ENCODE measurements at places on chromosomes 13 and 19.

GRCh38 chr19:29785955-29786589, 25.7 kb upstream of the CCNE1 start:
- no peak for DNase-seq
- no peaks in the 10 kb centered on the region for H3K36me3 ChIP-seq
- H3K27ac ChIP-seq: no peak overlapping the region
- H3K4me3 ChIP-seq: no peak overlapping the region
- no peaks in the 10 kb centered on the region for H3K27me3 ChIP-seq

GRCh38 chr13:73272831-73273230, 214.0 kb downstream of the KLF5 start:
- no peak for DNase-seq
- H3K4me3 ChIP-seq: no peak overlapping the region
- no peak overlapping the region for H3K27ac ChIP-seq
- no peaks in the 10 kb centered on the region for H3K27me3 ChIP-seq
- H3K4me1 ChIP-seq: no peaks in the 10 kb centered on the region
- no peaks in the 10 kb centered on the region for H3K36me3 ChIP-seq

- no peak overlapping the region for H3K4me3 ChIP-seq
- no peak for DNase-seq
- no peaks in the 10 kb centered on the region for H3K36me3 ChIP-seq
Observed at GRCh38 chr19:50458396-50459066, 17.8 kb upstream of the EMC10 start.

DNA sequence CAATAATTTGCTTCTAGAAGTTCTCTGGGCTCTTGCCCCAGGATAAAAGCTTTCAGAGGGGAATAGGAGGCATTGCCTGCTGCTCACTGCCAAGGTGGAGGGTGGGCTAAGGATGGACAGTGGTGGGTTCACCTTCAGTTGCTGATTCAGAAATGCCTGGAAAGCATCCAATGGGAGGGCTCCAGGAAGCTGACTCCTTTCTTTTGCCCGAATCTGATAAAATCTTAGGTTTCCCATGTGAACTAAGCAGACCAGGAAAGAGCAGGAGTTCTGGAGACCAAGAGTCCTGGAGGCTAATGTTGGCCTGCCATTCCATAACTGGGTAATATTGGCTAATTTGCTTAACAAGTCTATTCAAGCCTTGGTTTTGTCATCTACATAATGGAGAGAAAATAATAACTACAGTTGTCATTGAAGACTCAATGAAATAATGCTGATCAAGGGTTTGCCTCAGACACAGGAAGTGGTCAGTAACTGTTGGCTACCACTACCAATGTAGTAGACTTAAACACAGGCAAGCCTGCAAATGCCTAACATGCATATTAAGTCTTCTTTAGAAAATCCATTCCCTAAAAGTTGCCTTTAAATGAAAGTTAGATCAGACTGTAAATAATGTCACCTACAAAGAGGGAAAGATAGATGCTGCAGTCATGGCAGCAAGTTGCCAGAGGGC, 528.4 kb upstream of the NBEA start:
- DNase-seq: no peak
- no peak overlapping the region for H3K27ac ChIP-seq
- H3K4me3 ChIP-seq: no peak overlapping the region
- no peaks in the 10 kb centered on the region for H3K36me3 ChIP-seq
- H3K4me1 ChIP-seq: no peaks in the 10 kb centered on the region

DNA sequence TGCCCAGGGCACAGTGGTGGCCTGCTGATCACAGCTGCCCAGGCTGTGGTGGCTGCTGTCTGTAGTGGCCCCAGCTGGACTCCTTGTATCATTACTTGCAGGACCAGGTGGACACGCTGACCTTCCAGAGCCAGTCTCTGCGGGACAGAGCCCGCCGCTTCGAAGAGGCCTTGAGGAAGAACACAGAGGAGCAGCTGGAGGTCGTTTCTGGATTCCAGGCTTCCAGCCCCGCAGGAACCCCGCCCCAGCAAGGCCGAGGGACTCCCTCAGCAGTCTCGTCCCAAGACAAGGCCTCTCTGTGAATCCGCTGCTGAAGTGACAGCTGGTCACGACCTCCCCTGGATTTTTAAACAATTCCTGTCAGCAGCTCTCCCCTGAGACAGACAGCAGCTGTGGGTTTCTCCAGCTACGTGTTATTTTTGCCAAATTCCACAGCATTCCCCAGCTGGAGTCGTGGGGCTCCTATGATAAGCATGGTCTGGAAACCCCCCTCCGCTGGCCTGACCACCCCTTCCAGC, 98.3 kb downstream of the SLC7A1 start:
- H3K4me3 ChIP-seq: no peak overlapping the region
- H3K27me3 ChIP-seq: peaks cover 4% of the 10 kb centered on the region
- no peaks in the 10 kb centered on the region for H3K36me3 ChIP-seq
